ENCODE measurements at places on chromosomes 2 and 18.

DNA sequence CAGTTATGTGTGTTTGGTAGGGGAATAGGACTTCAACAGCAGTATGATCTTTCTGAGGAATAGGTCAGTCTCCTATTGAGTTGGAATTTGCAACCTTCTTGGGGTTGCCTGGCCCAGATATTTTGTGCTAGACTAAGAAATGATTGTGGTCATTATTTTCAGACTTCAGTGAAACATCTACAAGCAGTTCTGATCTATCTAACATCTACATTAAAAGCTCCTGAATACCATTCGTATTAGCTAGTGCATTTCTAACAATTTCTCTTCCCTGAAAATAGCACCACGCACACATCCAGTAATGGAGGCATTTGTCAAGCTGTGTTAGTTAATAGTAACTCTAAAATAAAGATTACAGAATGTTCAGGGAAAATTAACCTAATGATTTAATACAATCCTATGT lies 179.3 kb downstream of the FIGN start:
- DNase-seq: no peak

GRCh38 chr18:57466307-57466706 lies 31.1 kb downstream of the ONECUT2 start:
- no peak for DNase-seq

DNA sequence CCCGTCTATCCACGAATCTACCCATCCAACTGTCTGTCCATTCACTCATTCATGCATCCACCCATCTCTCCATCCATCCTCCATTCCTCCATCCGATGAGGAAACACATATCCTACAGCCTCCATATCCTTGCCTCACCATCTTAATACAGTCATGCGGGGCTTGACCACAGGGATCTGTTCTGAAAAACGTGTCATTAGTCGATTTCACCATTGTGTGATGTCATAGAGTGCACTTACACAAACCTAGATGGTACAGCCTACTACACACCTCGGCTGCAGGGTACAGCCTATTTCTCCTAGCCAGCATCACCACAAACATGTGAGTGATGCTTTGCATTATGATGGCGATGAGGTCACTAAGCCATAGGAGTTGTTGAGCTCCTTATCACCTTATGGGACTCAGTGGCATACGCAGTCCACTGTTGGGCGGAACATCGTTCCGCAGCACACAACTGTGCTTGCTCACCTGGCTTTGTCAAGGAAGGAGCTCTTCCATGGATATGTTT lies 1.9 kb upstream of the NT5DC4 start:
- DNase-seq: no peak

- DNase-seq: no peak
Observed at GRCh38 chr2:212644195-212644837, 105.7 kb upstream of the ERBB4 start.

DNA sequence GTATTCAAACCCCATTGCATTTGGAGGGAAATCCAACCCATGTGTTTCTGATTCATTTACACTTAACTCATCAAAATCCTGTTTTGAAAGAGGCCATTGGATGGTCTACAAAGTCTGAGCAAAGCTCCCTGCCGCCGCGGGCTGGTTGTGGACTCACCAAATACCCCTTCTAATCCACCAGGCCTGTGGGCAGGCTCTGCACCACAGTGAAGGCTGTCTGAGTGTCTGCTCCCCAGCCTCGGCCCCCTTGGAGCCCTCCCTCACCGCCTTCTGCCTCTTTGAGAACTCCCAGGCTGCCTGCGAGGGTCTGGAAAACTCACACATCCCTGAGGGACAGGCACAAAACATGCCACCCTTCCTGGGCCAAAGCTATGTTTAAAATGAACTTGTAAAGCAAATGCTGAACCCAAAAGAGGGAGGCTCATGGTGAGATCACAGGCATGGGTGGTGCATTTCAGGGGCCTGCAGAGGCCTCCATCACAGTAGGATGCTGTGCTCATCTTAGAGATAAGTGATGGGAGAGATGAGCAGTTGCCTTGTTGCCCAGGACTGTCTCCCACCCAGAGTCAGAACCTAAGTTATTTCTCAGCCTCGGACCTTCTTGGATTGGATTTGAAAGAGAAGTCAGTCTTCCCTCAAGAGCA lies 225.0 kb downstream of the CYP26B1 start:
- DNase-seq: no peak

DNA sequence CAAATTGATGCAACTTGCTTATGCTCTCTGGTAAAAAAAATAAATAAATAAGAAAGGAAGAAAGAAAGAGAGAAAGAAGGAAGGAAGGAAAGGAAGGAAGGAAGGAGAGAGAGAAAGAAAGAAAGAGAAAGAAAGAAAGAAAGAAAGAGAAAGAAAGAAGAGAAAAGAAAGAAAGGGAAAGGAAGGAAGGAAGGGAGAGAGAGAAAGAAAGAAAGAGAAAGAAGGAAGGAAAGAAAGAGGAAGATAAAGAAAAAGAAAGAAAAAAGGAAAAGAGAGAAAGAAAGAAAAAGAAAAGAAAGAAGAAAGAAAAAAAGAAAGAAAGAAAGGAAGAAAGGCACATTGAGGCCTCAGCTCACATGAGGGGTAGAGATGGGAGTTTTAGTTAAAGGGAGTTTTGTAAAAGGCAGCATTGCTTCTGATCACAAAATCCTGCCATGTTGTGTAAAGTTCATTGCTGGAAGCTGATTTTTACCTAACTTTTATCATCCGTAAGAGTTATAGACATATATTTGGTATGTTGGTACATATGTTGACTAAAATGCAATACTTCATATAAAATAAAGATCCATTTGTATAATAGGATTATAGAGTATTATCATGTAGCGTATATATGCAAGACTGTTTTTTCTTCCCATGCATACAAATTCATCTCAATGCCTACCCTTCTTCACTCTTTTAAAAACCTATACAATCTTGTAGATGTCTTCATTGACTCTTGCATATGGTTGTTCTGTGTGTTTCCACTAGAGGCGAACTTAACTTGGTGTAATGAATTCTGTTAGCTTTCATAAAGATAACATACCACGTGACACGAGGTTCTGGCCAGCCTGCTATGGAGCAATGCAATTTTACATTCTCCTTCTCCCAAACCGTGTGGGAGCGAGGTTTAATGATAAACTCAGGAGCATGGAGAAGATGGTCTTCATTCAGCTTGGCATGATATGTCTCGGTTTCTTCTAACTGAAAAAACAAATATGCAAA lies 32.8 kb downstream of the MYOM1 start:
- no peak for DNase-seq

DNA sequence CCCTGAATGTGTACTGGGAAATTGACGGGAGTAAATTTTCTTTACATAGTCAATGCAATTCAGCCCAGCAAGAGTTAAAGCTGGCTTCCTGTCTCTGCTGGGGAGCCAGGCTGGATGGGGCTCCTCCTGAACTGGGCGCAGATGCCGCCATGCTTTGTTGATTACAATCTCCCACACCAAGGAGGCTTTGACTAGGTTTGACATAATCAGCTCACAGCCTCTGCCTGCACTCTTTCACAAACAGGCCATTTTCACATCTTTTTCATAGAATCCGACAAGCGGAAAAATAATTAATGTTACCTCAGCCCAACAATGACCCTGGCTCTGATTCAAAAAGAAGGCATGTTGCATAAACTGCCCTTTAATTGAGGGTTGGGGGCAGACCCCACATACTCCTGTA lies 54.3 kb downstream of the FOXI3 start:
- no peak for DNase-seq

DNA sequence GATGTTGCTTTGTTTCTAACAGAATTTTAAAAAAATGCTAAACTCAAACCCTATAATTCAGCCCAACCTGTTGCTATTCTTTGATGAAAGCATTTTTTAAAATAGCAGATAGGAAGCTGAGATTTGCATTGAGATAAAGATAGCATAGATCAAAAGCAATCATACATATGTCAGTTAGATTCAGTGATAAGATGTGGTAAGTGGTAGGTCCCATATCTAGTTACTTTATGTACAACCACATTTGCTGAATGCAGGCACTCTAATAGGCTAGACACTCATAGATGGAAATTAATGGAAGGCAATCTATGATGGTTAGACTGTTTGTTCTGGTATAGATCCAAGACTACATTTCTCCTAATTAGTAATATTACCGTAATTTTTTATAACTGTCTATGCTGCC lies 27.2 kb upstream of the C1D start:
- no peak for DNase-seq

- no peak for DNase-seq
Observed at GRCh38 chr2:207288628-207289027, 122.9 kb upstream of the KLF7 start.

DNA sequence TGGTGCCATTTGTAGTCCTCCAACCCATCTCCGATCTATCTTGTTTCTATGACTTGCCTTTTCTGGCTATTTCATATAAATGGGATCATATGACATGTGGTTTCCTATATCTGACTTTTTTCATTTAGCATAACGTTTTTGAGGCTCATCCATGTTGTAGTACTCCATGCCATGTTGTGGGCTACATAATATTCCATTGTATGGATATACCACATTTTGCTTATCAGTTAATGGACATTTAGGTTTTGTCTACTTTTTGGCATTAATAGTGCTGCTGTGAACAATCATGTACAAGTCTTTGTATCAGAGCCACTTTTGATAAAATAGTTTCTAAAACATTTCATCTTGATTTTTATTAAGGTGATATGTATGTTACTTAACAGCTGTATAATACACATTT lies 7.4 kb downstream of the CEBPZOS start:
- no peak for DNase-seq

DNA sequence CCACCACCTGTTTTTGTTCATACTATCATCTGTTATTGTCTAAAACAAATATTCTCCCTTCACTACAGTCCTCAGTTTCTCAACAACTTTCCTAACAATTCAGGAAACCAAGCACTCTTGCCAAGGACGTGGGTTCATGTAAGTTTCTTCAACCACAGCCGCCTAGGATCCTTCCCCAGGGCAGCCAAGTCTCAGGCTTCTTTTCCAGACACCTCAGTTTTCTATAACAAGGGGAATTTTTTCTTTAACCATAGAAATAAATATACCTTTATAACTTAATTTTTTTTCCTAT lies 39.4 kb upstream of the AGPS start:
- peak; percentile 44 for DNase-seq

GRCh38 chr18:32104516-32104915 lies 12.8 kb downstream of the RNF138 start:
- no peak for DNase-seq

DNA sequence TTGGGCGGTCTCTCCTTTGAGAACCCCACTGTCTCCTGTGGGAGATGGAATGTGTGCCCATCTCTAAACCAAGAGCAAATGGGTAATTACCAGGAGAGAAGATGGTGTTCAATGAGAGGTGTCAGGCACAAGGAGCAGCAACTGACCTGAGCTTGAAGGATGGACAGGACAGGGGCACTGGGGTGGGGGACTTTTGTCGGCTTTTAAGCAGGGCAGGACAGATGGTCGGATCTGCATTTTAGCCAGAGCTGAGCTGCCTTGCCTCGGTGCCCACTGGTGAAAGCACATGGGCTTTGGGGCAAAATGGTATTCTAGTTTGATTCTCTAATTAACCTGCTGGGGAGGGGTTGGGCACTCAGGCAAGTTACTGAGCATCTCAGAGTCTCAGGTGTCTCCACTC lies 98.0 kb downstream of the INHBB start:
- no peak for DNase-seq

Data from suppressor macrophage (primary cell).